ENCODE measurements at places on chromosomes 12 and 14. TPM values are rescaled to one million over a fixed set of nuclear protein-coding genes. Genes with fewer than 3 reads are reported as not detected.

GRCh38 chr12:12685305-12685704 lies 10.7 kb downstream of the GPR19 start:
- no peak overlapping the region for H3K4me3 ChIP-seq
- no peaks in the 10 kb centered on the region for H3K4me1 ChIP-seq
- no peaks in the 10 kb centered on the region for H3K27me3 ChIP-seq

- H3K36me3 ChIP-seq = peaks cover 73% of the 10 kb centered on the region
- no peak overlapping the region for H3K27ac ChIP-seq
- H3K4me3 ChIP-seq = no peak overlapping the region
- DNase-seq = no peak
- H3K27me3 ChIP-seq = no peaks in the 10 kb centered on the region
Measured at GRCh38 chr14:91228112-91229004, 16.1 kb downstream of the GPR68 start.

GRCh38 chr14:24237463-24237955 lies 4.8 kb downstream of the GMPR2 start:
- H3K27me3 ChIP-seq = no peaks in the 10 kb centered on the region
- H3K4me1 ChIP-seq = peaks cover 79% of the 10 kb centered on the region
- H3K36me3 ChIP-seq = peaks cover 57% of the 10 kb centered on the region
- H3K27ac ChIP-seq = peak overlapping the region; percentile 48
- no peak overlapping the region for H3K4me3 ChIP-seq

GRCh38 chr12:4555804-4556203 lies 6.2 kb upstream of the DYRK4 start:
- no peak for DNase-seq
- no peaks in the 10 kb centered on the region for H3K36me3 ChIP-seq
- no peak overlapping the region for H3K27ac ChIP-seq
- H3K4me1 ChIP-seq = no peaks in the 10 kb centered on the region

DNA sequence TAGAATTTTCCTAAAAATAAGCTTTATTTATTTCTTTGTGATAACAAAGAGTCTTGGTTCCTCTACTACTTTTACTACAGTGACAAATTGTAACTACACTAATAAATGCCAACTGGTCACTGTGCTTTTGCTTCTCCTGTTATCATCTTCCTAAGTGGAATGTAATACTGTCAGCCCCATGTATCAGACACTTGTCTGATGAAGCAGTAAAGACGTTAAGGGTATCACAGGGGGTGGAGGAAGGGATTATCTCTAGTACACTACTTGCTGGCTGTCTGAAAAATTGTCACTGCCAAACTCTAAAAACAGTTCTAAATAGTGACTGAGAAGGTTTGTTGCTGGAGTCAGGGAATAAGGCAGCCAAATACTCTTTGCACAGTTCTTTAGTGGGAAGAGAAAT lies 11.3 kb downstream of the ASB8 start:
- no peak overlapping the region for H3K27ac ChIP-seq
- H3K4me1 ChIP-seq = no peaks in the 10 kb centered on the region
- no peak for DNase-seq
- H3K4me3 ChIP-seq = no peak overlapping the region
- H3K36me3 ChIP-seq = peaks cover 100% of the 10 kb centered on the region

DNA sequence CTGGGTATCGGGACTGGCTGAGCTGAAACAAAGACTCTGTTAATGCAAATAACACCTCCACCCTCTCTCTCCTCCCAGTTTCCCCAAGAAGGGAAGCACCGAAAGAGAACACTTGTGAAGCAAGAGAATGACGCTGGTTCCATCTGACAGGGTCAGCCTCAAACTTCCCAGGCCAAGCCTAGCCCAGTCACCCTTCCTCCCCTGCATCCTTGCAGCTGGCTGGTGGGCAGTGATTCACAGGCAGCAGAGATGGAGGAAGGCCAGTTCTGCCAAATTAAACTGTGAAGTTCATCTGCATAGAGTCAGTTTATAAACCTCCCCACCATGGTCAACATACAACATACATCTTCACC lies 2.8 kb downstream of the LRRC74A start:
- no peak overlapping the region for H3K27ac ChIP-seq
- H3K4me3 ChIP-seq = no peak overlapping the region
- DNase-seq = no peak
- no peaks in the 10 kb centered on the region for H3K36me3 ChIP-seq

DNA sequence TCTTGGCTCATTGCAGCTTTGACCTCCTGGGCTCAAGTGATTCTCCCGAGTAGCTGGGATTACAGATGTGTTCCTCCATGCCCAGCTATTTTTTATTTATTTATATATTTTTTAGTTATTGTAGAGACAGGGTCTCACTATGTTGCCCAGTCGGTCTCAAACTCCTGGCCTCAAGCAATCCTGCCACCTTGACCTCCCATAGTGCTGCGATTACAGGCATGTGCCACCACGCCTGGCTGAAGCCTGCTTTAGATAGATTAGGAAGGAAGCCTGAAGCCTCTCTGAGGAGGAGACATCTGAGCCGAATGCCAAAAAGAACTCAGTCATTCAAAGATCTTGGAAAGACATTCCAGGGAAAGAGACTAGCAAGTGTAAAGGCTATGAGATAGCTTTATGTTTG lies 10.2 kb downstream of the INHBC start:
- H3K27me3 ChIP-seq = no peaks in the 10 kb centered on the region
- no peak overlapping the region for H3K4me3 ChIP-seq

DNA sequence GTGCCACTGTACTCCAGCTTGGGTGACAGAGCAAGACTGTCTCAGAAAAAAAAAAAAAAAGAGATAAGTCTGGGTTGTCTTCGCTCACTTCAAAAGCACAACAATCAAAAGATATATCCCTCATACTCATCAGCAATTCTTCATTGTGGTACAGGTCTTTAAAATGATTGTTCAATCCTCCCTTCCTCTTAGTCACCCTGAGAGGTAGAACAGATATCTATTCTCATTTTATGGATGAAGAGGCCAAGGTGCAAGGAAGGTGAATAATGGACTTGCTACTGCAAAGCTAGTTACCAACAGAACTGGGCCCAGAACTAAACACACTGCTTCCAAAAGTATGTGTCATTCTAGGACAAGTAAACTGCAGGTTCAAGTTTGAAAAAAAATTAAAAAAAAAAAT lies 7.1 kb downstream of the ERG28 start:
- no peaks in the 10 kb centered on the region for H3K27me3 ChIP-seq
- H3K27ac ChIP-seq = no peak overlapping the region
- peaks cover 11% of the 10 kb centered on the region for H3K4me1 ChIP-seq
- no peak overlapping the region for H3K4me3 ChIP-seq
- DNase-seq = no peak

- H3K4me3 ChIP-seq = no peak overlapping the region
- peaks cover 15% of the 10 kb centered on the region for H3K36me3 ChIP-seq
- H3K4me1 ChIP-seq = peaks cover 84% of the 10 kb centered on the region
- no peak for DNase-seq
- H3K27ac ChIP-seq = no peak overlapping the region
Measured at GRCh38 chr14:69699748-69700303, 67.1 kb upstream of the SRSF5 start.

DNA sequence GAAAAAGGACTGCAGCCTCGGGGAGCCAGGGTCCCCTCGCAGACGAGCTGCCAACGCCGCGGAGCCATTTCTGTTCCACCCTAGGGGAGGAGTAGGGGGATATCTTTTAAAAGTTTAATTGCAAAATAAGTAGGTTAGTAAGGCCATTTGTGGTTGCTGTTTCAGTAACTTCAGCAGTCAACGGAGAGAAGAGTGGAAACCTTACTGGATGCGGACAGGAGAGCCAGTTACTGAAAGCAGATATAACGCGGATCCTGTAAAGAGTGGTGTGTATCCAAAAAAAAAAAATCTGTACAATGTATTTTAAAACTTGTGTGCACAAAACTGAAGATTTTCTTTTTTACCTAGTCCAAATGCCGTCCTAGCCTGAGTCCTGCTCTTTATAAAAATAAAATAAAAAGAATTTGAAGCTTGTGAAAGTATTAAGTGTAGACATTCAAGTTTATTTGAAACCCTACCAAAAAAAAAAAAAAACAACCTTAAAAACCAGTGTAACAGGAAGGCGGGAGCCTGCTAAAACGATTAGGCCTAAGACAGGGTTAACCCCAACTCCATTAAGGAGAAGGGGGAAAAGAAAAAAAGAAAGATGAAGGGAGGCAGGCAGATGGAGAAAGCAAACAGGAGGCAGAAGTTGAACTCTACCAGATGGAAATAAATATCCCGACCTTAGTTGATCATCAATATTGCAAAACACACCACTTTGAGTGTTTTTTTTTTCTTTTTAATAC lies 1.0 kb upstream of the BTG1 start:
- no peaks in the 10 kb centered on the region for H3K4me1 ChIP-seq
- peaks cover 34% of the 10 kb centered on the region for H3K36me3 ChIP-seq
- H3K27me3 ChIP-seq = no peaks in the 10 kb centered on the region
- H3K4me3 ChIP-seq = peak overlapping the region; percentile 97
- peak overlapping the region; percentile 99 for H3K27ac ChIP-seq
- DNase-seq = no peak

DNA sequence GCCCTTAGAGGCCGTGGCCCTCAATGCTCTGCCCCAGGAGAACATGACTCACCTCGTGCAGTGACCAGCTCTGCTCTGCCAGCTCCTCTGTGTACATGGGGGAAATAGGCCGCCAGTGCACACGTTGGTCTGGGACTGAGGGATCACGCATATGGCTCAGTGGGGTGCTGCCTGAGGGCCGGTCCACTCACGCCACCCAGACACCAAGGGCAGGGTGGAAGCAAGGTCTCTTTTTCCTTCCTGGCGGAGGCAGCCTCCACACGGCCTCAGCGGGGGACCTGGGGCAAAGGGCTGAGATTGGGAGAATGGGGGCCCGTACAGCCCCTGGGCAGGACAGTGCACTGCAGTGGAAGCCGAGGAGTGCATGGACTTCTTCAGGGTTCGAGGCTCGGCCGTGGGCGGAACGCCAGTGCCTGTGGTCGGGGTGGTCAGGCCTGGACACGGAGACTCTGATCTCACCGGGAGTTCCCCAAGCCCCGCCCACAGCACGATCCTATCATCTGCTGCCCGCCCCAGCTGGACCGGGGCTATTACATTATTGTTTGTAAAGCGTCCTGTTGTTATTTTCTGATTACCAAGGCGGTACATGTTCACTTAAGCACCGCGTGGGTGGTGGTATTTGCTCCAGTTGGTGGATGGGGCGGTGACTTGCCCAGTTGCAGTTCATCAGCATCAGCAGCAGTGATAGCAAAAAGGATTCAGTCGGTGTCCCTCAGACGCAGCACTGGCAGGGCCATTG lies 38.8 kb upstream of the TDRD9 start:
- H3K36me3 ChIP-seq = no peaks in the 10 kb centered on the region
- H3K27me3 ChIP-seq = no peaks in the 10 kb centered on the region
- peaks cover 18% of the 10 kb centered on the region for H3K4me1 ChIP-seq
- H3K4me3 ChIP-seq = no peak overlapping the region

DNA sequence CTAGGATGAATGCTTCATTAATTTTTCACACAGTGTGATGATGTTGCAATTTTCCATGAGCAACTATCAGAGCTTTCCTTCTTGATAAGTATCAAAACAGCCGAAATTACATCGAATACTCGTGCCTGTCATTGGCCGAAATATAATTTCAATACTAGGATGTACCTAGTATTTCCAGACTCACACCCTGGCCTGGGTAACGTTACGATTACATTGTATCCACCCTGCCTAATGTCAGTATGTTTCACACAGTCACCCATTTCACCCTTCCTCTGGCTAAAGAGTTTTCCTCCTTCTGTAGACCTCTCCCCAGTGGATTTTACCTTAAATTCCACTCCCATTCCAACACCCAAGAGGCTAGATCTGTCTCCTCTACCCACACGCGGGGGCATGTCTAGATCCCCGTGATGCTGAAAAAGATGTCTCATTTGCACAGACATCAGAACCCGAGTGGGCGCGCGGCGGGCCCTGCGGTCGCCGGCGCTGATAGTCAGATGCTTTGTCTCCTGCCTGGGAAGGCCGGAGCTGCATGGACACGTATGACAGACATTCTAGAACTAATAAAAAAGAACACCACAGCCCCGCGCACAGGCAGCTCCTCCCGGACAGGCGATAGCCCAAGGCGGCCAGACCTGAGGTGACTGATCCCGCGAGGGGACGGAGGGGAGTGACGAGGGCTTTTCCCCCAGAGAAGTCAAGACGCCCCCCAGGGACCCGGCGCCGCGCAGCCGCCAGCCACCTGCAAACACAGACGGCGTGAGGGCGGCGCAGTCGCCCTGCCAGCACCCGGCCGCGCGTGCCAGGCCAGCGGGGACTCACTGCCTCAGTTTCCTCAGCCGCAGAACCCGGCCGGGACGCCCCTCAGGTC lies 723 bp downstream of the KIF21A start:
- no peak for DNase-seq
- peaks cover 24% of the 10 kb centered on the region for H3K4me1 ChIP-seq
- peak overlapping the region; percentile 88 for H3K27ac ChIP-seq

GRCh38 chr14:85316701-85317410 lies 213.1 kb upstream of the FLRT2 start:
- no peaks in the 10 kb centered on the region for H3K27me3 ChIP-seq
- H3K27ac ChIP-seq = no peak overlapping the region
- H3K4me3 ChIP-seq = no peak overlapping the region
- no peaks in the 10 kb centered on the region for H3K36me3 ChIP-seq
- DNase-seq = no peak

DNA sequence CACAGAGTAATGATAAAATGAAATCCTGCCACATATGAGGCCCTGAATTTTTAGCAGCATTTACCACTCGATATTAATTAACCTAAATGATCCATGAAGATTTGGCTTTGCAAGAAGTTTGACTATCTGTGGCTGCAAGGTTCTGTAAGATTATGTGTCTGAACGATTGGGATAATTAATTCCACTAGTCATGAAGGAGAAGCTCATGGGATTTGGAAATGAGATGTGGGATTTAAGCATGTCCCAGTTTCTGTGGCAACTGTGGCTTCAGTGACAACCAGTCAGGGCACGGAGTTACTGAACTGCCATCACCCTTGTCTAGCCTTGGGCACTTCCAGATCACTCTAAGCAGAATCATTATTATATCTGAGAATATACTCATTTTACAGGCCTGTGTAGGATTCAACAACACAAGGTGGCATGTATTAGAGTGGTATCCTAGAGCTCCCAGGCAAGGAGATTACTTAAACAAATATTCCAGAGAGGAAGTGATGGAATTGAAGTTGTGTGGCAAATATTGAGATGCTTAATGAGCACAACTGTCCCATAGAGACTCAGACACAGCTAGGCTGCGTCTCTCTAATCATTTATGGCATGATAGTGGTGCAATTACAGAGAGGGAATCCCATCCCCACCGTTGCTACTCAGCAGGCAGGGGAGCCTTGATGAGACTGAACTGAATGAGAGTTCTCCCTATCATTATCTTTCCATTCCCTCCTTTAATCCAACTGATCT lies 205.0 kb upstream of the KRR1 start:
- no peak overlapping the region for H3K27ac ChIP-seq
- H3K4me3 ChIP-seq = no peak overlapping the region
- H3K36me3 ChIP-seq = no peaks in the 10 kb centered on the region
- H3K27me3 ChIP-seq = no peaks in the 10 kb centered on the region

DNA sequence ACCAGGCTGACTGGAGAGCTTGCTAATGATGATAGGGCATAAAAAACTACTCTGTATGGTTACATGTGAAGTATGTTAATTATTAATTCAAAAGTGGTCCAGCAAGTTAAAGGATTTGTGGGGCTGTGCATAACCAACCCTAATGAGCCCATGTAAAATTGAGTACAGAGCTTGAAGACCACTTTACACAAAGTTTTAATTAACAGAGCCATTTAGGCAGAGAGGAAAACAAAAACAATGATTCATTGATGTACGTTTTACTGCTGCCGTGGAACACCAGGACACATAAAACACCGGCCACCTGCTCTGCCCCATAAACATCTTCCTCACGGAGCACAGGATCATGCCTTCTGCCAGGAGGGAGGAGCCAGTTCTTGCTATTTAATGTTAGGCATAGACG lies 83.5 kb downstream of the RIMBP2 start:
- H3K4me1 ChIP-seq = no peaks in the 10 kb centered on the region
- H3K27ac ChIP-seq = no peak overlapping the region
- H3K4me3 ChIP-seq = no peak overlapping the region
- no peak for DNase-seq
- H3K36me3 ChIP-seq = no peaks in the 10 kb centered on the region
- no peaks in the 10 kb centered on the region for H3K27me3 ChIP-seq

ADAM21 gene
- 0.11 TPM for total RNA-seq

PTPN21 gene
- total RNA-seq = 47.2 TPM

RPGRIP1 gene
- not detected for total RNA-seq

ADGRD1 gene
- 52.4 TPM for total RNA-seq
